ENCODE measurements at places on chromosomes 3 and 15.

DNA sequence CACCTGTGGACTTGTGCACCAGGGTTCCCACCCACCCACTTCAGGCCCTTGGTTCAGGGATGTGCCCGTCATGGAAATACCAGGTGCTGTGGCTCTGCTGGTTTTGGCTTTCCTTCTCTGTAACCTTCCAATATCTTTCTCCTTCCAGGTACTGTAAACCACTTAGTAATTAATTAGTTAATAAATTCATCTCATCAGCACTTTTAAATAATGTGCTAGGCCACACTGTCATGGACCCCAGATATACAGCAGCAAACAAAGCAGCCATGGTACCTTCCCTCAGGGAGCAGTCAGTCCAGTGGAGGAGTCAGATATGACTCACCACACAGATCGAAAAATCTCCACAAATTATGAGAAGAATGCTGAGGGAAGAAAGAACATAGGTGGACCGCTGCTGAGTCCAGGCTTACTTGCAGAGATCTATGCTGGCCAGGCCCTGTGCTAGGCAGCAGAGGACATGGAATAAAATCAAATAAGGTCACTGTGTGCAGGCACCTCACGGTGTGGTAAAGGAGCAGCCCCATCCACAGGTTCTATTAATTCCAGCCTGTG, 6.8 kb upstream of the GATA2 start:
- DNase-seq = no peak

GRCh38 chr15:45093622-45094357, 20.2 kb downstream of the DUOX2 start:
- no peak for DNase-seq

- no peak for DNase-seq
These were observed 605.8 kb upstream of the DPPA4 start for GRCh38 chr3:109943181-109943580.

DNA sequence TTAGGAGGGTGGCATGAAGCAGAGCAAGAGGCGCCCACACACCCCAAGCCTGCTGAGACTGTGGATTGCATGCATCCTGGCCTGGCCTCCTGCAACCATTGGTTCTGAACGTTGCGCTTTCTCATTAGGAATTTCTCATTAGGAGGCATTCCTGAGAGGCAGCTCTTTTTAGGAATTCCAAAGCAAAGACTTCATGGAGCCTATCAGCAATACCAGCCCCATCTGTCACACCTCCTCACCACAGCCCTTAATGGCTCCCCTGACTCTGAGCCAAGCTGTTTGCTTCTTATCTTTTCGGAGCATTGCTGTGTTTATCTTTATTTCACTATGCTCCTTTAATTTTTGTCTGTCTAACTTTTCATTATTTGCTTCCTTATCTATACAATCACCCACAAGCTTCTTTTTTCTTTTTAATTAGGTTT, 226.9 kb downstream of the CACNA2D3 start:
- no peak for DNase-seq

DNA sequence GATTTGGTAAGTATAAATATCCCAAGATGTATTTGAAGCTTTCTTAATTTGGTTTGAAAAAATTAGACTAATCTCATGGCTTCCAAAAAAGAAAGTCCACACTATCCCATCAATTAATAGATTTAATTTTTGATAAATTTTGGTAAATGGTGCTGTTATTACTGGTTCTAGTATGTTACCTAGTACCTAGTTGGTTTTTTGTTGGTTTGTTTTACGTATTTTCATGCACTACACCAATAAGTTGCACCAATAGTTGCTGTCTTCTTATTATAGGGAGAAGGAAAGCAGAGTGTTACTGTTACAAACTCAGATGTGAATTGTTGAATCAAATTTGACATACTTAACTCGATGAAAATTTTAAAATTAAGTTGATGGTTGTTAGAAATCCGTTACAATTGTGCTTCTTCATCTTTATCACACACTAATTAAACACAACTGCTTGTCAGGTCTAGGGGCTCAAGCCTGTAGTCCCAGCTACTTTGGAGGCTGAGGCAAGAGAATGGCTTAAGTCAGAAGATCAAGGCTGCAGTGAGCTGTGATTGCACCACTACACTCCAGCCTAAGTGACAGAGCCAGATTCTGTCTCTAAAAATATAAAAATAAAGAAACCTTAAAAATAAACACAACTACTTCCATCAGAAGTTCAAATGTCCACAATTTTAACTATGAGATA, 23.1 kb upstream of the MBNL1 start:
- DNase-seq = no peak

DNA sequence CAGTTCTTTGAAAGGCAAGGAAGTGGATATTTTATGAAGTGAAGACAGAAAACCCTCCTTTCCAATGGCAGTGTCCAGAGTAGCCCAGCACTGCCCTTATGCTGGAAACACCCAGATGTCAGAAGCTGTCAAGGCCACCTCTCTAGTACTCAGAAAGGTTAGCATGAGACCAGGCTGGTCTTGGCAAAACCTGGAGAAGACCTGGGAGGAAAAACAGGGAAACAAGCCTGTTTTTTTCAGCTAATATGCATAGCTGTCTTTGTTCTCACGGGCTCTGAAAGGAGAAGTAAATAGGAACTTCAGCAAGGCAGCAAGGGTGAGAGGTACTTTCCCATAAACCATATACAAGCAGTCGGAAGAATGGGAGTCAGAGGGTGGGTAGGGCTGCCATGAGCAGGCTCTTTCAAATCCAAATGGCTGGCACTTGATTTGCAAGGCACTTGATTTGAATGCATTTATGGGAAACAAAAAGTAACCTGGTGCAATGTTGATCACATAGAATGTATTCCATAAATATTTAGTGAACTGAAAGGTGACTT, 55.8 kb downstream of the HEG1 start:
- no peak for DNase-seq

- DNase-seq = no peak
These were observed 9.2 kb downstream of the PTX3 start for GRCh38 chr3:157445857-157446256.

DNA sequence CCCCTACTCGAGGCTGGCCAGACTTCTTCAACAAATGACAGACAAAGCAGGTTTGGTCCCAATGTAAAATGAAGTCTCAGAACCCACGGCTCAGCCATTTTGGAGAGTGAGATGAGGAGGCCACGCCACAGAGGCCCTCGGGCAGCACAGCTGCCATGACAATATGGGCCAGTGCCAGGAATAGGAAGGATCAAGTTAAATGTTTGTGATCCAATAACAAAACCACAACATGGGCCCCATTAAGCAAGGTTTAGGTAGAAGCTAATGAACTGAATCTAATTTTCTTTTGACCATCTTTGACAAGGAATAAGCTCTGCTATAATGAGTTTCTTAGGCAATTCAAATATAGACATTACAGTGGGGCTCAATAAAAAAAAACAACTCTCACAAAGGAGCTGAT, 52.6 kb downstream of the RFTN1 start:
- DNase-seq = no peak

DNA sequence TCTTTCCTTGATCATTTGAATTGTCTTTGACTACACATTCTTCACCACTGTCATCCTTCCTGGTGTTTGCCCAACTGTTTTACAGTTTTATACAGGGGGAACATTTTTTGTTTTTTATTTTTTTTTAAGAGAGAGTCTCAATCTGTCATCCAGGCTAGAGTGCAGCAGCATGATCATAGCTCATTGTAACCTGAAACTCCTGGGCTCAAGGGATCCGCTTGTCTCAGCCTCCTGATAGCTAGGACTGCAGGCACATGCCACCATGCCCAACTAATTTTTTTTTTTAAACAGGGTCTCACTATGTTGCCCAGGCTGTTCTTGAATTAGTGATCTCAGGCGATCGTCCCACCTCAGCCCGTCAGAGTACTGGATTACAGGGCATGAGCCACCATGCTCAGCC, 222.6 kb downstream of the BBX start:
- no peak for DNase-seq

GRCh38 chr3:141078200-141078599, 27.1 kb downstream of the SPSB4 start:
- DNase-seq = no peak

DNA sequence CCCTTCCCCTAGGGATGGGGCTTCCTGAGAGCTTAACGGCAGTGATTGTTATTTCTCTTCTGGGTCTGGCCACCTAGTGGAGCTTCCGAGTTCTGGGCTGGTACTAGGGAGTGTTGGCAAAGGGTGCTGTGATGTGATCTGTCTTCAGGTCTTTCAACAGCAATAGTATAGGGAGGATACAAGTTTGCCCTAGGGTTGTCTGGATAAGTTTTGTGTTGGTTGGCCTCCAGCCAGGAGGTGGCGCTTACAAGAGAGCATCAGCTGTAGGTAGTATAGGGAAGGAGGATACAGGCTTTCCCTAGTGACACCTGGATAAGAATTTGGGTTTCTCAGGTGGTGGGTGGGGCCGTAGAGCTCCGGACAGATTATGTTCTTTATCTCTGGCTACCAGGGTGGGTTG, 19.2 kb upstream of the CPOX start:
- no peak for DNase-seq

DNA sequence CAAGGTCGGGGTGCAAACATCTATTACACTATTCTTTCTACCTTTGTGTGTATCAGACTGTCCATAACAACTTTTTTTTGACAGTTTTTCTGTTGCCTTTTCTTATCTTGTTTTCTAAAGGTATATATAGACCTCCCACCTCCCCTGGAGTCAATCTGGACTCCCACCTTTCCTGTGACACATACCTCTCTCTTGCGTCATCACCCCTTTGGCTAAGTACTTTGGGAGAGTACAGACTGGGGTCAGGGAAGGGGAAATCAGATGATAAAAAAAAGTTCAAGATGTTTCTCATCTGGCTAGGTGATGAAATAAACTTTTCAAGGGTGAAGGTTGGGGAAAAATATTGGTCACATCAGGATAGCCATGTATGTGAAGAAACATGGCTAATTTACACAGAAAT, 17.2 kb downstream of the TSPAN3 start:
- no peak for DNase-seq

DNA sequence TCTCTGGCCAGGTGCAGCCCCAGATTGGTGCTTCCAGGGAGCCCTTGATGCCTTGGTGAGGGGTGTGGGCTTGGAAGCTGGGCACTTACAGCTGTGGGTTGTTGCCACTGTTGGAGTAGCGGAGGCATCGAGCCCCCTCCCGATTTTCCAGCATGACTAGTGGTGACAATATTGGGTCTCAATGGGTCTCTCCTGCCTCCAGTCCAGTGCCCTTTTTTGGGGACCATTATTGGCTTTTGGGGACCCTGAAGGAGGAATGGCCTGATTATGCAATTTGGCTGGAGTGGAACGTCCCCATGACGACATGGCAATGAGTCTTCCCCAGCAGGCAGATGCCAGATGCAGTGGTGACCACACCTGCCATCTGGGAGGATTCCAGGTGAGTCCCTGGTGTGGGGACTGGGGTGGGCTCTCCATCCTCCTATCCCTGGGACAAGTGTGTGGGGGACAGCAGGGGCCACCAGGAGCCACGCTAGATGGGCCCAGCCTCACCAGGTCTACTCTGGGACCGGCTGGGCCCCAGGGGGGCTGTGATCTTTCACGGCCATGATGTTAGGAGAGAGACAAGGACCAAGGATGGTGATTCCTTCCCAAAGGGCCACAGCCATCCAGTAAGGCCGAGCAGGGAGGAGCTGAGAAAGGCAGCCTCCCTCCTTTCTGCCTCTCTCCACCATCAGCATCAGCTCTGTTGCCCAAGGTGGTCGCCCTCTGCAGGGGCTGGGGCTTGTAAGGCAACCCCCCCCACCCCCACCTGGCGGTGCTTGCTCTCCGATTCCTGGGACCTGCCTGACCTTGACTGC, 196.8 kb downstream of the GOLGA6L6 start:
- no peak for DNase-seq

- no peak for DNase-seq
These were observed 134.6 kb downstream of the SLC25A26 start for GRCh38 chr3:66355394-66355793.

- DNase-seq = no peak
These were observed 22.9 kb downstream of the MITF start for GRCh38 chr3:69761896-69762767.

GRCh38 chr3:43215663-43216275, 70.6 kb upstream of the SNRK start:
- DNase-seq = no peak

DNA sequence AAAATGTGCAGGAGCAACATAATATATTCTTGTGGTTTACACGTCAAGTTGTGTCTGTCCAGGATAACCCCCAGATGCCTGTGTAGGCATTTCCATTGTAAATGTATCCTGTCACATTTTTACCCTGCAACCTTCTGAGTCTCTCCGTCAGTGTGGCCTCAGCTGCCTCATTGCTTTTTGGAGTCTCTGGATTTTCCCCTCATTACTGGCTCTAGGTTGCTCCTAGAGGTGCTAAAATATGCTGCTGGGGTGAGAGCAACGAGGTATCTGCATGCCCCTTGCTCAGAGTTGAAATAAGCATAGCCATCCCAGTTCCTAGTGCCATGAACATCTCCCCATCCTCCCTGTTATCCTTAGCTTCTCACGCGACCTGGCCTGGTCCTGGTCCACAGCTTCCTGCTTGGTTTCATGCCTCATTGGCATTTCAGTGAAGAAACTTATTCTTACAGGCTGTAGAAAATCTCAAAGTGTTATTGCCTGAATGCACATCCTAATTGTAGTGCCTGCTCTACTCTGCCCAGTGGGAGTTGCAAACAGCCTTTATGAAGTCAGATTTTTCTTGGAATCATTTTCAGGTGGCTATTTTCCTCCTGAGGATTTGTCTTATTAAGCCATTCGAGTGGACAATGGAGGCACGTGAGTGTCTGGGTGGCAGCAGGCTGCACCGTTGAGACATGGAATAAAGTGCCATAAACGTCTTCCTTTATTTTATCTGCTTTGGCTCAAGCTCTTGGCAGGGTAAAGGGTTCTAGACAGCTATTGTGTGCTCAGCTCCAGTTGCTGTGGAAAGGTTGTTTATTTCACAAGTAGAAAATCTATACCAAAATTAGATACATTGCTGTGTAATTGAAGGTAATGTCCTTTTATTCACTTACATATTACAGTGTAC, 33.2 kb downstream of the OXNAD1 start:
- DNase-seq = no peak

GRCh38 chr3:137035631-137036030, 77.8 kb downstream of the IL20RB start:
- DNase-seq = no peak

- no peak for DNase-seq
These were observed 198.2 kb upstream of the LMCD1 start for GRCh38 chr3:8303466-8303865.

- DNase-seq = no peak
These were observed 6.5 kb downstream of the TAGLN3 start for GRCh38 chr3:112005091-112005672.

GRCh38 chr3:108099679-108100428, 9.0 kb upstream of the CD47 start:
- no peak for DNase-seq

DNA sequence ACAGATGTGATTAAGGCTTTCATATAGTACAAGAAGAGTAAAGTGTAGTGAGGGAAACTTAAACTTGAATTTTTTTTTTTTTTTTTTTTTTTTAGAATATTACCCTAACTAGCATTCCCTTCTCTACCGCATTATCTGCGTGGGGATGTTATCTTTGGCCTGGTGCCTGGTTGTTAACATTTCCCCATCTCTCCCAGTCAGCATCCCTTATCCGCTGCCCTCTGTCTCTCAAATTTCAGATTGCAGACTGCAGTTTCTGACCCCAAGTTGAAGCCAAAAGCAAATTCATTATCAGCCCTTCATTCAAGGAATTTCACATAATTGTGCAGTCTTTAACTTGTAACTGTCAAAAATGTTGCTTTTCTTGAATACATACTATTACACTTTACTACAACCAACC, 353.0 kb downstream of the PLOD2 start:
- no peak for DNase-seq

GRCh38 chr15:57691082-57691481, 15.4 kb upstream of the POLR2M start:
- DNase-seq = no peak

Data from GOT3 (cell line).